Myocyte (in vitro differentiated cells): ENCODE measurements at places on chromosomes 3 and 15. TPM values are rescaled to one million over a fixed set of nuclear protein-coding genes. Genes with fewer than 3 reads are reported as not detected.

GRCh38 chr3:12946251-12946648 is 104.9 kb upstream of the RPL32 start:
- DNase-seq, result no peak

CRBN gene
- total RNA-seq, result 43.8 and 79.0 TPM in 2 replicates

DNA sequence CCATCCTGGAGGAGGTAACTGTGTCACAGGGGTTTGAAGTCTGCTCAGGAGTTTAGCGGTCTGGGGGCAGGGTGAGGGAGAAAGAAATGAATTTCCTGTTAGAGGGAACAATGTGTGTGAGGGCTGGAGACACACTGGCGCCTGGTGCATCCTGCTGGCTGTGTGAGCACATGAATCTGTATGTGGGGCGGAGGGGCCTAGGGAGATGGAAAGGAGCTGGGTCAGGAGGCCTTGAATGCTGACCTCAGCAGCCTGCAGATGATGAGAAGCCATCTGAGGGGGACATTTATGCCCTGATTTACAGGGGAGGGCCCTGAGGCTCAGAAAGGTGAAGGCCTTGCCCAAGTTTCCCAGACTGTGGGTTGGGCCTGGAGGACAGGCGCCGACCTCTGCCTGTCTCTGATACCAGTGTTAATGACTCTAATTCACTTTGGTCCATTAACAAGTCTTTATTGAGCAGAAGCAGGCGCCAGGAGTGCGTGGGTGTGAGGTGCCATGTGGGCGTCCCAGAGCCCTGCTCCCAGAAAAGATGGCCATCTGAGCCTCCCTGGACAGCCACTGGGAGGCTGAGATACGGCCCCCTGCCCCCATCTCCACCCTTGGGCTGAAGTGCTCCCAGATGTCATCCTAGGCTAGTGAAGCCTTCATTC is 34.8 kb downstream of the LINGO1 start:
- DNase-seq, result no peak

SAXO2 gene
- total RNA-seq, result 0.29 and 3.6 TPM in 2 replicates
